Endodermal cell (in vitro differentiated cells): ENCODE measurements at places on chromosomes 5 and 9. TPM values are rescaled to one million over a fixed set of nuclear protein-coding genes. Genes with fewer than 3 reads are reported as not detected.
A peak's percentile ranks its signal among the peaks of the same experiment; 100 is the strongest.

- peak; percentile 58 for DNase-seq
These were observed 191.9 kb upstream of the SEMA6A start for GRCh38 chr5:116766470-116766947.

Gene NUTM2G
- total RNA-seq = not detected in 3 replicates

GRCh38 chr5:129097498-129098296 is 3.1 kb downstream of the ISOC1 start:
- no peak for DNase-seq

Gene SLC9A3
- total RNA-seq = 0.99 to 1.4 TPM (median 1.3 TPM) in 3 replicates

- DNase-seq = no peak
These were observed 7.7 kb upstream of the SCGB3A1 start for GRCh38 chr5:180598797-180599589.

GRCh38 chr5:37808945-37809344 is 30.9 kb downstream of the GDNF start:
- DNase-seq = no peak

DNA sequence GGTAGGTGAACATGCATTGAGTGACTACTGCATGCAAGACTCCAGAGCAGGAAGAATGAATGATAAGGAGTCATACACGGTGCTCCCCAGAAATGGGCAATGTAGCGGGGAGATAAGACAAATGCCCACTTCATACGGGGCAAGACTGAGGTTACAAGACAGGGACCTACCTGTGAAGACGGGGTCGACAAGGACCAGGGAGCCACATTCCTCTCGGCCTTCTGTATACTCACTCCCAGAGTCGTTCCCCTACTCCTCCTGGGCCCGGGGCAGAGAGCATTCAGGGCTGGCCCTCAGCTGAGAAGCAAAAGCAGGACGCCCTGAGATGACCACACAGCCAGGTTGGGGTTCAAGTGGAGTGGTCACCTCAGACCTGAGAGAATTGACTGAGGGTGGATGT is 26.7 kb downstream of the PITX1 start:
- peak; percentile 19 for DNase-seq

DNA sequence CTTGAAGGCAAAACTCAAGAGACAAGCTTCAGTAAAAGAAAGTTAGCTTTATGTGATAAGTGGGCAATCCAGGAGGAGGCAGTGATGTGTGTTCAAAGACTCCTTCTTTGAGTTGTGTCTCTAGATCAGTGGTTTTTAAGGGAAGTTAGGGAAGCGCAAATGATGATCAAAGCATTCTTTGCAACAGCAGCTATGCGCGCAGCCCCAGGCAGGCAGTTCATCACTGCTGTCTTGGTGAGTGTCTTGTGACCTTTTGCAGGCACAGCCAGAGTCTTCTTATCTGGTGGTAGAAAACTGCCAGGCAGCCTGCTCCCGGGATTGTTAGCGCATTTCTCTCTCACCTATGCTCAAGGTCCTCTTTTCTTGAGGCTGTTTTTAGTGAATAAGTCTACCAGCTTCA is 40.3 kb upstream of the CLK4 start:
- no peak for DNase-seq

DNA sequence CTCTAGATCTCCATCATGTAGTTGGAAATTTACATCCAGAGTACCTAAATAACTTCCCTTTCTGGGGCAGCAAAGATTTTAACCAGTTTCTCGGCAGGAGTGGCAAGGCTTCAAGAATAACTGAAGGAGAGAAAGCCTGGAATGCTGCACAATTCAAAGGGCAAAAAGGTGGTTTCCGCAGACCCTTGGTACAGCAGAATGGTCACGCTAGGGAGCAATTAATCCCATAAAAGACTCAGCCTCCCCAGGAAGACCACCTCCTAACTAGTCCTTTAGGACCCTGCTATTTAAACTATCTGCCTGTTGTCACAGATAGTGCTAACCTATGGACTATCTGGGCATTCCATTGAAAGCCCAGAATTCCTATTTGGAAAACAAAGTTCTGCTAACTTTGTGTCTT is 3.6 kb downstream of the HTR1A start:
- no peak for DNase-seq

DNA sequence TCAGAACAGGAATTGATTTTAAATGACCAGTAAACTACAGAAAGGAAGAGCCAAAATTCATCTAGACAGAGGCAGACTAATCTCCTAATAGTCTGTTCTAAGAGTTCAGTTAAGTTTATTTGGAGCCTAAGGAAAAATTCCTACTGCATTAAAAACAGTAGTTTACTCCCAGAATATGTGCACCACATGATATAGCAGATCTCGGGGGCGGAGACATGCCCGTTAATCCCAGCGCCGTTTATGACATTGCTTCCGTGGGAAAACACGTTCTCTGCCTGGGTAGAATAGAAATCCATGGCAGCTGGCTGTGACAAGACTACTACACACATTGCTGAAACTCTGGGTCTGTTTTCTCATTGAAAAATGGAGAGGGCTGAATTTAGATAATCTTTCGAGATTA is 11.4 kb downstream of the HABP4 start:
- DNase-seq = no peak

GRCh38 chr5:120640778-120641177 is 176.7 kb downstream of the PRR16 start:
- DNase-seq = no peak

- no peak for DNase-seq
These were observed 13.8 kb upstream of the ABLIM3 start for GRCh38 chr5:149127394-149127955.

Gene EFNA5
- total RNA-seq = 53.3 to 81.7 TPM (median 57.2 TPM) in 3 replicates

DNA sequence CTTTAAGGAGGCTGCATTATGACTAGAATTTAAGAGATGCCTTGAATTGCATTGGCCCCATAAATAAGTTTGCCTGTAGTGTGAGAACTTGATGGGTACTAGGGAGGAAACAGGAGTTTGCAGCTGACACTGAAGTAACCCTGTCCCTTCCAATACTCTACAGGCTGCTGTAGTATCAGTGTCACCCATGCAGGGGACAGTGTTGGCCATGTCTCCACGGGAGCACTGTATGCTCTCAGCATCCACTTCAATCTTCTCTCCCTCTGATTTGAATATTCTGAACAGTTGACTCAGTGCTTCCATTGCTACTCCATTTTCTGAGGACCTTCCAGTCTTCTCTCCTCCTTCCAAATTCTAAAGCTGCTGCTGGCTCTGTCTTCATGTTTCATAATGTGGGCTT is 11.4 kb upstream of the IFNA14 start:
- DNase-seq = no peak

Gene SLC34A3
- 0.11 TPM in 1 of 2 replicates, not detected in the other for total RNA-seq

Gene CNTNAP3B
- total RNA-seq = 5.8 and 6.1 TPM in 2 replicates

Gene SV2C
- total RNA-seq = not detected in 2 replicates

GRCh38 chr5:36079200-36079781 is 12.6 kb upstream of the UGT3A2 start:
- DNase-seq = peak; percentile 85

DNA sequence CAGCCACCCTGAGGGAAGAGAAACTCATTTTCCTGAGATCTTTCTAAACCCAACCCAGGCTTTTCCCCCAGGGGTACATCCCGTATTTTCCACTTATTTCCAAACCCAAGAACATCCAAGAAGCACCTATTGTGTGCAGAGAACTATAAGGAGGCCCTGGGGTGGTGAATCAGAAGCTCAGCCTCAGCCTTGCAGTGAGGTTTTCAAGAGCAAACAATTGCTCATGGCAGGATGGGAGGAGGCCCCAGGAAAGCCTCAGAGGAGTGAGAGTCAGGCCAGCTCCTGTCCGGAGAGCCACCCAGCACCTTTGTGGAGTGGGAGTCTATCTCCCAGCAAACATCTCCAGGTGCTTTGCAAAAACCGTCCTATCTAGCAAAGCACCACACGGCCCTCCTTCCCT is 19.2 kb downstream of the NIPAL4 start:
- no peak for DNase-seq

Gene IFNB1
- total RNA-seq = not detected in 3 replicates

- no peak for DNase-seq
These were observed 6.3 kb upstream of the GARIN3 start for GRCh38 chr5:157172403-157172802.

GRCh38 chr9:76296561-76297310 is 97.5 kb downstream of the RFK start:
- no peak for DNase-seq

Gene PTGR1
- total RNA-seq = 175 and 204 TPM in 2 replicates

DNA sequence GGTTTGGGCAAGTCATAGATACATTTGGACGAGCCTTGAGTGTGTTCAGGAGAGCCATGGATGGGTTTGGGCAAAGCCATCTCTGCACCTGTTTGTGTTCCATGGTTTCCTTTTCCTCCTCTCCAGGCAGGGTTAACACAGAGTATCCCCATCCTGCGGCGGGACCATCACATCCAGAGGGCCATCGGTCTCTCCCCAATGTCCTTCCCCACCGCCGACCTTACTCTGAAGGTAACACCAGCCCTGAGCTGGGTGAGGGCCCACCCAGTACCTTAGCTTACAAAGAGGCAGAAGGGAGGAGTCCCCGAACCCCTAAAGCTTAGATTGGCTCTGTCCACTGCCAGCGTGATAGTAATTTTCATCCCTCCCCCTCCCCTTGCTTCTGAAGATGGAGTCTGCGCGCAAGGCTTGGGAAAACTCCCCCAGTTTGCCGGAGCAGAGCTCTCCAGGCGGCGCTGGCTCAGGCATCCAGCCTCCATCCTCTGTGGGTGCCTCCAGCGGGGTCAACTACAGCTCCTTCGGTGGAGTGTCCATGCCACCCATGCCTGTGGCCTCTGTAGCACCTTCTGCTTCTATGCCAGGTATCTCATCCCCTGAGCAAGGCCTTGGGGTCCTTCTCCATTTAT is 18.0 kb upstream of the POMT1 start:
- DNase-seq = no peak

- DNase-seq = no peak
These were observed 63.3 kb upstream of the SLC30A5 start for GRCh38 chr5:69030358-69031062.

GRCh38 chr5:169641253-169641652 is 4.2 kb downstream of the DOCK2 start:
- DNase-seq = peak; percentile 62

GRCh38 chr9:86641970-86642369 is 287.8 kb upstream of the TUT7 start:
- no peak for DNase-seq

- no peak for DNase-seq
These were observed 37.0 kb downstream of the B4GALT1 start for GRCh38 chr9:33129886-33130881.

Gene CAPSL
- not detected in 3 replicates for total RNA-seq

DNA sequence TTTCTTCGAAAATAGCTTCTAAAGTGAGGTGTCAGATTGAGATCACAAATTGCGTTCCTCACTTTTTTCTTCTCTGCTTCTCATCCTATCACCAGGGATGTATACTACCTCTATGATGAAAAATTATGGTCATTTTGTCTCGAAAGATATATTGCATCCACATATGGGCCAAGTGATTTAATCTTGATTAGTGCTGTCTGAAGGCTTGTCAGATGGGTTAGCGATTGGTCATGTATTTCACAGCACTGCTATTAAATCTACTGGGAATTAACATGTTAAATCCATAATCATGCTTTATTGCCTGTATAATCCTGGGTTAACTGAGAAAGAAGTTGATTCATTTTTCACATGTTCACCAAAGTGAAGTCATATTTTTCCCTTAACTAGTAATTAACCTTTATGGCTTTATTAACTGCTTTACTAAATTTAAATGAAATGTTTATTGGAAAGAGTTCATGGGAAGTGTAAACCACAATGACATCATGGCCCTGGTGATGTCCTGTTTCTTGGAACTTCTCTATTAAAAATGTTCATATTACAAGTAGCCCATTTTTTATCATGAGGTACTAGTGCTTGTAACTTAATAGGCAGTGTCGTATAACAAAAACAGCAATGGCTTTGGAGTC is 193.3 kb downstream of the SMC2 start:
- no peak for DNase-seq

DNA sequence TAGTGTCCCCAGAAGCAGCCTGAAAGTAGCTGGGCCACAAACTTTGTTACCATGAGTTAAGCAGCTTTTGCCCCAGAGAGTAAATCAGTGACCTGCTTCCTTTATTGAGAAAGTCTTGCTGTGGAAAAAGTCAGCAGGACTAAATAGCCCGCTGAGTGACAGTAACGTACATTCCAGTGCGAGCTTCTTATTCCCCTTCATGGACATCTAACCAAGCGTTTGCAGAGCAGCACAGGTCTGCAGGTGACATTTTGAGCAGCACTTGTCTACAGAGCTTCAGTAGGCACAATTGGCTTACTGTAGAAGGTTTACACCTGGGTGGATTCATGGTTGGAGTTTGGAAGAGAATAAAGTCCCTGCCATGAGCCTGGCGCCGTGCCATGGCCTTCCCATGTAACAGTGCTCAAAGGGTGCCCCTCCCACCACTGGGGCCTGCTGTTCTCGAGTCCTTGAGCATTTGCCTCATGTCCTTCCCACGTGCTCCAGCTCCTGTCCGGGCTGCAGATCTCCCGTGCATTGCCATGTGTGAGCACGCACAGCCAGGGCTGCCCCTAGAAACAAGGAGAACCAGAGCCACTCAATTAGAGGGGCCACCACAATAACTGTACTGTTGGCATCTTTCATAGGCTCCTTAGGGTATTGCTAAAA is 41.3 kb upstream of the GRHPR start:
- no peak for DNase-seq

GRCh38 chr9:132125361-132125760 is 36.5 kb upstream of the NTNG2 start:
- peak; percentile 73 for DNase-seq

- peak; percentile 83 for DNase-seq
These were observed 637 bp upstream of the SMC5 start for GRCh38 chr9:70257991-70258691.

Gene MCTP1
- total RNA-seq = 2.8 and 3.7 TPM in 2 replicates

- DNase-seq = no peak
These were observed 93.1 kb downstream of the SMIM15 start for GRCh38 chr5:61069150-61069549.

DNA sequence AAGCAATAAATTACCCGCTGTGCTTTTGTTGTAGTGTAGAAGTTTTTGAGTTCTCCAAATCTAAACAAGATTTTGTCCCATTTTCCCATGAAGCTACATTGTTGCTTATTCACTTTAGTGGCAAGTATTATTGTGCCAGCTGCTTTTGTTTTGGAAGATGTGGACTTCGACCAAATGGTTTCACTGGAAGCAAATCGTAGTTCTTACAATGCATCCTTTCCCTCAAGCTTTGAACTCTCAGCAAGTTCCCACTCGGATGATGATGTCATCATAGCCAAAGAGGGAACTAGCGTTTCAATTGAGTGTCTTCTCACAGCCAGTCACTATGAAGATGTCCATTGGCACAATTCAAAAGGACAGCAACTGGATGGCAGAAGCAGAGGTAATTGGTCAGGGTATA is 10.9 kb downstream of the MFAP3 start:
- DNase-seq = no peak

- DNase-seq = no peak
These were observed 15.8 kb upstream of the NIPAL4 start for GRCh38 chr5:157444224-157444623.

- DNase-seq = peak; percentile 33
These were observed 2.6 kb upstream of the SLC6A3 start for GRCh38 chr5:1447671-1448361.

Gene PTGS1
- total RNA-seq = 0.81 and 0.84 TPM in 2 replicates

Gene RORB
- total RNA-seq = 0.05 to 0.18 TPM (median 0.17 TPM) in 3 replicates
